ENCODE measurements at places on chromosomes 1 and 21.

GRCh38 chr1:226512076-226512728, 36.4 kb upstream of the STUM start:
- DNase-seq: no peak

DNA sequence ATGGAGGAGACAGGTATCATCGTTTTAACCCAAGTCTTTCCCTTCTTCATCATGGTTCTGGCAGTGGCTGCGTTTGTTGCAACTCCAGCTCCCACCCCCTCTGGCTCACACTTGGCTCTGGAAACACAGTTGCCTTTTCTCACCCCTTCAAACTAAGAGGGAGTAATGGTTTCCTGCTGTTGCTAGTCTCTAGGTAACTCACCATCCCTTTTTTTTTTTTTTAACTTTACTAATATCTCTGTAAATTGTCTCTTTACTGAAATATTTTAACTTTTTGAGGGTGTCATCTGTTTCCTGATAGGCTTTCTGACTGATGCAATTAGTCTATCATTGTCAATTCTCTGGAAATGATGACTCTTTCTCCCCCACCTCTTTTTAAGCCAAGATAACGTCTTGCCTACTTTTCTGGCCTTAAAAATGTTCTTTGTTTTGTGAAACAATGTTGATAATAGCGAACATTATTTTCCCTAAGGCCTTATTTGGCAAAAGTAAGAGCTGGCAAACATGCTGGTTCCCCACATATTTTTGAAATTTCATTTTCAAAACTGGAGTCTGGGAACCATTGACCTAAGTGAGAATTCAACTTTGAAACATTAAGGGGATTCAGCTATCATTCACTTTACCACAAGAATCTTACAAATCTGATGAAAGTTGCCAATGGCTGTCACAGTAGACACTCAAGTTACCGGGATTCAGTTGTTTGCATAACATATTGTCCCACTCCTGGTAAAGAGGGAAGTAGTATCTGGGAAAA, 85.3 kb downstream of the LEPR start:
- no peak for DNase-seq

DNA sequence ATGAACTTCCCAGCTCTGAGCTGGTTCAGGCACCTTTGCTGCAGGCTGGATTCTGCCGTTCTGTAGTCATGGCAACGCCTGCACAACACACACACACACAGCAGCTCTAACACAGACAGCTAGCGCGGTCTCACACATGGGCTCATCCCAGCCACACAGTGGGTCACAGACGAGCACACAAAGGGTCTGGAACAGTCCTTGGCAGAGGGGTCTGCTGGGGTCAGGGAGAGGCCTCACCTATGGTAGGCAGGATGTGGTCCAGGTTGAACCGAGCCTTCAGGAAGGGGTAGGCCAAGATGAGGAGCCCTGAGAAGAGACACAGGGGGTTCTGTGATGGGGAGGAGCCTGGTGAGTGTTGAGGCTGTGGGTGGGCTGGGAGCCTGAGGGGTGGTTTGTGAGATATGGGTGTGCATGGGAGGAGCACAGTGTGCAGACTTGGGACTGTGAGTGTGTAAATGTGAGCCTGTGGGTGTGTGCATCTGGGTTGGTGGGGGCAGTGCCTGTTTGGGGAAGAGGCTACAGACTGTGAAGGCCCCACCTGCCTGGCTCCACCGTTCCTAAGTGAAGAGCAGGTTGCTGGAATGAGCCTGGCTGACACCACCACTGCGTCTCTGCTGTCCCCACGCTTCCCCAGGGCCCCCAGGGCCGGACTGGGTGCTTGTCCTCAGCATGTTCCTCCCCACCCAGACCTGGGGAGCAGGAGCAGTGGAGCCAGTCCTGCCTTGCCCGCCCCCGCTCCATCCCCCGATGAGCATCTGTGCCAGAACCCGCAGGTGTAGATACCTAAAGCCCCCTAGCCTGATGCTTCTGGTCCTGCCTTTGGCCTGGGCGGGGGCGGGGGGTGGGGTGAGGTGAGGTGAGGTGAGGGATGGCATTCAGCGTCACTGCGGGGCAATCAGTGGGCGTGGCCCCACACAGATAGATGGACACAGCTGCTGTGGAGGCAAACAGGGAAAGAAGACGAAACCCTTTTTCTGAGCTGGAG, 1.5 kb downstream of the KNCN start:
- no peak for DNase-seq

- DNase-seq: no peak
Measured at GRCh38 chr1:154851392-154852177, 18.5 kb downstream of the KCNN3 start.

- DNase-seq: no peak
Measured at GRCh38 chr1:114510274-114511031, 550 bp downstream of the TRIM33 start.

GRCh38 chr1:154419620-154420571, 14.8 kb downstream of the IL6R start:
- DNase-seq: peak; percentile 72

GRCh38 chr1:246350745-246351144, 156.3 kb downstream of the SMYD3 start:
- no peak for DNase-seq

GRCh38 chr1:185083818-185084217, 38.5 kb downstream of the RNF2 start:
- no peak for DNase-seq

- no peak for DNase-seq
Measured at GRCh38 chr1:29264773-29265389, 28.6 kb downstream of the PTPRU start.

- no peak for DNase-seq
Measured at GRCh38 chr1:52531249-52531872, 21.5 kb downstream of the TUT4 start.

DNA sequence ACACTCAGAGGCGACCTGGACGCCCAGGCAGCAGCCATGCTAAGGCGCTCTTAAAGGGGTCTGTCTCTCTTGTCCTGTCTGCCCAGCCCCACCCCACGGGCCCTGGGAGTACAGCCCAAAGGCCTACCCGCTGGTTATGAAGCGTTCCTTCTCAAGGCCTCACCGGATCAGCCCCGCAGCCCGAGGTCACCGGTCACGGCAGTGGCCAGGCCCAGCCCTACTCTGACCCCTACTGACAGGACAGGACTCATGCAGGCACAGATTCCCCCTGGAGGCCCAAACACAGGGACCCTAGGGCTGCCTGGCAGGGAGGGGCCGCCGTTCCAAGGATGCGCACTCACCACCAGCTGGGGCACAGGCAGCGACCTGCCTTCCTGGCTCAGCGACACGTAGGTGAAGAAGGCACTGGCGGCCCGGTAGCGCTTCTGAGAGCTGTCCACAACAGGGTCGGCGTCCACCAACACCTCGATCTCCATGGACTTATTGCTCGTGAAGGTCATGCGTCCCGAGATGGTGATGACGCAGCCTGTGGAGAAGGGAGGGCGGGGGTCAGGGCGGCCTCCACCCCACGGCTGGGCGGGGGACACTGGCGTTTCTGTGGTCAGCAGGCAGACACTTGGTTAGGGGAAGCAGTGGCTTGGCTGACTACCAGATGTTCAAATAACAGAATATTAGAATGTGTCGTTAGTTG, 20.0 kb upstream of the GPR153 start:
- no peak for DNase-seq

DNA sequence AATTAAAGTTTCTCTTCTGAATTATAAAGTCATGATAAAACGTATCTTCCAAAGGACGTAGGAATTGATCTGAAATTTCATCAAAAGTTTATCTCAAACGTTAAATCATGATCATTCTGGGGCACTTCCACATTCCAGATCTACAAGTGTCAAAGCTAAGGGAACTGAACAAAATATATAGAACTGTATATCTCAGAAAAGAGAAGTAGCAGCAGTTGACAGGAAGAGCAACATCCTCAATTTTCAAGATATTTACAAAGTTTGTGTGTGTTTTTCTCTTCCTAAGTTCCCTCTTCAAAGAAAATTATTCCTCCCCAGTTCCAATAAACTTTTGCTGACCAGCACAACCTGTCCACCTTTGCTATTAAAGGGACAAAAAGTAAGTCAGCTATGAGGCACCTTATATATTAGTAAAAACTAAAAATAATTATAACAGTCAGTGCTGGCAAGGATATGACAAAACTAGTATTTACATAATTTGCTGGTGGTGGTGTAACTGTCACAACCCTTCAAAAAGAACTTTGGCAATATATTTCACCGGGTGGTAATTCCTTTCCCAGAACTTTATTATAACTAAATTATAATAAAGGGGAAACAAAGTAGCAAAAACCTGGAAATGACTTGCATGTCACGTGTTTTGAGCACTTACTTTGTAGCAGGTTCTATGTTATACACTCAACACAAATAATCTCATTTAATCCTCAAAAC, 38.5 kb upstream of the EYA3 start:
- DNase-seq: no peak

DNA sequence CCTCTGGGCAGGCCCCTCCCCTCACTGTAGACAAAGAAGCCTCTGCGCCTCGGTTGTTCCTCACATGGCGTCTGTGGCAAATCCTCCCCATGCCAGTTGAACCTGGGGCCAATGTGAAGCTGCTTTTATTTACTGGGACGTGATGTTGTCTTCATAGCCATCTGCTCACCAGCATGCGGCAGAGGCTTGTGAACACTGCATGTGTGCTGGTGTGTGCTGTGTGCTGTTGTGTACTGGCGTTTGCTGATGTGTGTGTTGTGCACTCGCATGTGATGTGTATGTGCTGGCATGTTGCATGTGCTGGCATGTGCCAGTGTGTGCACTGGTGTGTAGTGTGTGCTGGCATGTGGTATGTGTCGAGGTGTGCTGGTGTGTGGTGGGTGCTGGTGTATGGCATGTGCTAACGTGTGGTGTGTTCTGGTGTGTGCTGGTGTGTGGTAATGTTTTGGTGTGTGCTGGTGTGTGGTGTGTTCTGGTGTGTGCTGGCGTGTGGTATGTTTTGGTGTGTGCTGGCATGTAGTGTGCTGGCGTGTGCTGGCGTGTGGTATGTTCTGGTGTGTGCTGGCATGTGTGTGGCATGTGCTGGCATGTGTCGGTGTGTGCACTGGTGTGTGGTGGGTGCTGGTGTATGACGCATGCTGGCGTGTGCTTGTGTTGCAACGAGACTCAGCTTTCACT, 37.2 kb upstream of the TRAPPC10 start:
- DNase-seq: no peak

DNA sequence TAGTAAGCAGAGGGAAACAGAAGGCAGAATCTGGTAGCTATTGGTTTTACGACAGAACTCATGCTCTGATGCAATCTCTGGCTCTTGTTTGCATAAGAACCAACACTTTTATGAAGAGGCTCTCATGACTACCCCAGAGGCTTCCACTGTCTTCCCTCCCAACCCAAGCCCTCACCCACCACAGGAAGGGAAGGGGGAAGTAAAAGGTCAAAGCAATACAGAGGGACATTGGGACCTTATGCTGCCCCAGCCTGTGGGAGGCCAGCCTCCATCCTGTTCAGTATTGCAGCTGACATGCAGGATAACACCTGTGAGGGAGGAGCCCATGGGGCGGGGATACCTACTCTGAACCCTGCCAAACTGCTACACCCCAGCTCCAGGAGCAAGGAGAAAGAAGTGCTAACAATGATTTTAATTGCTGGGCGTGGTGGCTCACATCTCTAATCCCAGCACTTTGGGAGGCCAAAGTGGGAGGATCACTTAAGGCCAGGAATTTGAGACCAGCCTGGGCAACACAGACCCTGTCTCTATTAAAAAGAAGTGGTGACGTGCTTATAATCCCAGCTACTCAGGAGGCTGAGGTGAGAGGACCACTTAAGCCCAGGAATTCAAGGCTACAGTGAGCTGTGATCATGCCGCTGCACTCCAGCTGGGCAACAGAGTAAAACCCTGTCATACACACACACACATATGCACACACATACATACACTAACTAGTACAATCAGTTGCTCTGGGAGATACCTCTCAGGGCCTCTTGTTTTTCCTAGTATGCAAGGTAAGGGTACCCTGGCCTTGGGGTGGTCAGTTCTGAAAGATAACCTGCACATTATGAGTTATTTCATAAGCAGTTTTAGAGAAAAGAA, 9.5 kb downstream of the MR1 start:
- DNase-seq: no peak

- no peak for DNase-seq
Measured at GRCh38 chr21:22791986-22792560, 1793.9 kb downstream of the NCAM2 start.

- no peak for DNase-seq
Measured at GRCh38 chr1:182718311-182718710, 33.9 kb upstream of the RGS8 start.

- no peak for DNase-seq
Measured at GRCh38 chr1:107061886-107062285, 5.4 kb downstream of the PRMT6 start.

DNA sequence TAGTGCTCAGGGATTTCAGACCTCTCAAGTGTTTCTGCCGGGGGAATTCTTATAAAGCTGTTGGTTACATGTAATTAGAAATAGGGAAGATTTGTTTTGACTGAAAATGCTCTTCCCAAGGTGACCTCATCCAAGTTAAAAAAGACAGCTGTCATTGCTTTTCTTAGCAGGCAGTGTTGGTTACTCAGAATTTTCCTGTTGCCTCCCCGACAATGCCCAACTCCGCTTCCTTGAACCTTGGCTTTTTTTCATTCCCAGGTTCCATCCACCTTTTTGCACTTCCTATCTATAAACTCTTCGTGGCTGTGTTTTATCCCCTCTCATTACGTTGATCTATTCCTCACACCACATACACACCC, 825 bp upstream of the DPH5 start:
- DNase-seq: no peak

DNA sequence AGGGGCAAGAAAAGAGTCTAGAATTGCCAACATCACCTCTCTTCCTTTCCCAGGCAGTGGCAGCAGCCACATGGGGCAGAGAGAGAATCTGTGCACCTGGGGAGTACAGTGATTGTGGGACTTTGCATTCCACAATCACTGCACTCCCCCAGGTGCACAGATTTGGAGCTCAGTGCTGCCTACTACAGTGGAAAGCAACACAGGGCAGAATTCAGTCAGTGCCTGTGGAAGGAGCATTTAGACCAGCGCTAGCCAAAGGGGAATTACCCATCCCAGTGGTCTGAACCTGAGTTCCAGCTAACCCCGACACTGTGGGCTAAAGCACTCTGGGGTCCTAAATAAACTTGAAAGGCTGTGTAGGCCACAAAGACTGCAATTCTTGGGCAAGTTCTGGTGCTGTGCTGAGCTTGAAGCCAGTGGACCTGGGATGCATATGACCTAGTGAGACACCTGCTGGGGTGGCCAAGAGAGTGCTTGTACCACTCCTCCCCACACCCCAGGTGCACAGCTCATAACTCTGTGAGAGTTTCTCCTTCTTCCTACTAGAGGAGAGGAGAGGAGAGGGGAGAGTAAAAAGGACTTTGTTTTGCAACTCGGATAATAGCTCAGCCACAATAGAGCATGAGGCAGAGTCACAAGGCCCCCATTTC, 50.3 kb downstream of the NUP210L start:
- DNase-seq: no peak

DNA sequence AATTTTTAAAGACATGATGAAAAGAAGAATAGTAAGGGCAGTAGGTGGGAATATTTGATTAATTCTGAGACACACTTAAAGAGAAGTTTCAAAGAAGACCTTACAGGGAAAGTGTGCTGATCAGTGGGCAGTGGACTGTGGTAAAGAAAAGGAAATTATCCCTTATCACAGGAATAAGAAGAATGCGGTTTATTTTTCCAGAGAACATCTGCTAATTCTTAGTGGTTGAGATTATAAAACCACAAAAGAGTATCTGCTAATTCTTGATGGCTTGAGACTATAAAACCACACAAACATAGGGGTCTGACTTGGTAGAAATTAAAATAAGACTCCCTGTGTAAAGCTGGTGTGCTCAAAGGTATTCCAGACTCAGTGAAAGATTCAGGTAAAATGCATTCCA, 60.0 kb upstream of the KCTD3 start:
- DNase-seq: no peak

GRCh38 chr1:175499595-175500382, 243.6 kb downstream of the TNR start:
- DNase-seq: no peak

Measured in T1000 (cell line).